Esophagus mucosa (tissue), 1 donor: ENCODE measurements at places on chromosomes 16 and 17.

- ATAC-seq = peak; percentile 67
These were observed 113.8 kb downstream of the MSI2 start for GRCh38 chr17:57370037-57370581.

DNA sequence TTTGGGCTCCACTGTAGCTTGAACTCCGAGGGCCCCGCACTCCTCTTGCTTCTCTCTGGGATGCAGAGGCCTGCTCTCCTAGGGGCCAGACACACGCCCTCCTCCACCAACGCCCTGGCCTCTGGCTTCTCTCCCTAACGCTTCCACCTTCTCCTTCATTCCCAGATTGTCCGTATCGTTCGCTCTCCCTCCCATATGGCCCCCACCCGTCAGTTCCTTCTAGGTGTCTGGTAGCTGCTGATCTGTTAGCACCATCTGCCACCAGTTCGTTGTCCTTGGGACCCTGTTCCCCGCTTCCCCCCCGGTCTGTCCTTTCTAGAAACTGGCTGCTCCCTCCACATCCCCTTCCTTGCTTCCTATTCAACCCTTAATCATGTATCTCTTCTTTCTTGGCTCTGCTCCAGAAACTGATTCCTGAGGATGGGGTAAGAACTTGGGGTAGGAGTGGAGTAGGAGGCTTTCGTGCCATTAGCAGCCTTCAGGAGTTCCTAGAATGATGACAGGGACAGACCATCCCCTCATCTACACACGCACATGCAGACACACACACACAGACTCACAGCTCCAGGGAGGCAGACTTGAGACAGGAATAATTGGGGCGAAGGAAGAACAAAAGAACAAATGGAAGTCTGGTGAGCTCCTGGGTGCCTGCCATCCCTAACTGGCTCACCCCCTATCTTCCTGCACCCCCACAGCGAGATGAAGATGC is 4.3 kb downstream of the ATP1B2 start:
- ATAC-seq = no peak

GRCh38 chr17:70317421-70317820 is 148.1 kb downstream of the KCNJ2 start:
- ATAC-seq = no peak

GRCh38 chr17:9976283-9977179 is 71.5 kb upstream of the RCVRN start:
- no peak for ATAC-seq

- ATAC-seq = no peak
These were observed 403.8 kb downstream of the SEC14L1 start for GRCh38 chr17:77544347-77545110.

DNA sequence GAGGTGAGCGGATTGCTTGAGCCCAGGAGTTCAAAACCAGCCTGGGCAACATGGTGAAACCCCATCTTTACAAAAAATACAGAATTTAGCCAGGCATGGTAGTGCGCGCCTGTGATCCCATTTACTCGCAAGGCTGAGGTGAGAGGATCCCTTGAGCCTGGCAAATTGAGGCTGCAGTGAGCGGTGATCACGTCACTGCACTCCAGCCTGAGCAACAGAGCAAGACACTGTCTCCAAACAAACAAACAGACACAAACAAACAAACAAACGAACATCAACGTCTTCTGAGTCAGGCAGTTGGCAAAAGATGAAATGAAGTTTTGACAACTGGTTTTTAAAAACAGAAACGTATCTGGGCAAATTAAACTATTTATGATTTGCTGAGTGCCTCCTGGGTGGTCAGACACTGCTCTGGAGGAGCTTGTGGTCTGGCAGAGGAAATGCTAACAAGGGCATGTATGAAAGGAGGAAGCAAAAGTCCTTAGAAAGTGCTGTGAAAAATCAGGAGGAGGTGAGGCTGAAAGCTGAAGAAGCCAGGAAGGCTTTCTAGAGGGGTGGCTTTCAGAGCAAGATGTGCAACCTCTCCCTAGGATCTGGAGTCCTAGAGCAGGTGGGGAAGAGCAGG is 10.2 kb upstream of the KRT20 start:
- ATAC-seq = no peak

- ATAC-seq = no peak
These were observed 196.6 kb downstream of the SNX29 start for GRCh38 chr16:12173121-12173520.

- ATAC-seq = no peak
These were observed 13.4 kb downstream of the OR2C1 start for GRCh38 chr16:3369073-3369472.

DNA sequence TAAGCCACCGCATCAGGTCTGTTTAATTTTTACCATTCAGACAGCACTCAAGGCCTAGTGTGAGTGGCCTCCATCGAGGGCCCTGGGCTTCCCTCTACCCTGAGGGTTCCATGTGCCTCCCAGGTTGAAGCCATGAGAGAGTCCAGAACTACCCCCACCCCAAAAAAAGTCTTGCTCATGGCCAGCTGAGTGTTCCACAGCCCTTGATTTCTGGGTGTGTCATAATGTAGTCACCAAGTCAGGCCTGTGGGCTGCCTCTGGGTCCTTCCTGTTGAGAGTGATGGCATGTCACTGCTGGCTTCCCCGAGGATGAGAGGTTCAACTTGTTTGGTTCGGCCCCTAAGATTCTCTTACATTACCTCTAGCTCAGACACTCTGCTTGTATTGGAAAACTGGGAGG is 100.6 kb downstream of the PITPNC1 start:
- peak; percentile 80 for ATAC-seq

- ATAC-seq = no peak
These were observed 45.8 kb downstream of the STAT3 start for GRCh38 chr17:42342242-42343008.

DNA sequence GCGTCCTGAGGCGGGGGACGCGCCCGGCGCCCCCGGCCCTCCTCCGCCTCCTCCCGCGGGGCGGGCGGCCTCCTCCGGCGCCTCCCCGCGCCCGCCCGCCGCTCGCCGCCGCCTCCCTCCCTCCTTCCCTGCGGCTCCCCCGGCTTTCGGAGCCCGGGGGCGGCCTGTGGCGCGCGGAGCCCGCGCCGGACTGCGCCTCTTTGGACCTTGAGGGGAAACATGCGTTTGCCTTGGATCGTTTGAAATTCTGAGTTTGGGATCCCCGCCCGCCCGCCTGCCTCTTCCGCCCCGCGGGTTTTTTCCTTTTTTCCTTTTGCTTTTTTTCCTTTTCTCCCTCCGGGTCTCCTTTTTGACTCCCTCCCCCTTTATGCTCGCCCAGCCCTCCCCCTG is 390 bp downstream of the ZNRF1 start:
- peak; percentile 0 for ATAC-seq
